ENCODE measurements at places on chromosomes 5 and 9. TPM values are rescaled to one million over a fixed set of nuclear protein-coding genes. Genes with fewer than 3 reads are reported as not detected.

The MFAP3 gene
- 24.6 TPM for total RNA-seq

DNA sequence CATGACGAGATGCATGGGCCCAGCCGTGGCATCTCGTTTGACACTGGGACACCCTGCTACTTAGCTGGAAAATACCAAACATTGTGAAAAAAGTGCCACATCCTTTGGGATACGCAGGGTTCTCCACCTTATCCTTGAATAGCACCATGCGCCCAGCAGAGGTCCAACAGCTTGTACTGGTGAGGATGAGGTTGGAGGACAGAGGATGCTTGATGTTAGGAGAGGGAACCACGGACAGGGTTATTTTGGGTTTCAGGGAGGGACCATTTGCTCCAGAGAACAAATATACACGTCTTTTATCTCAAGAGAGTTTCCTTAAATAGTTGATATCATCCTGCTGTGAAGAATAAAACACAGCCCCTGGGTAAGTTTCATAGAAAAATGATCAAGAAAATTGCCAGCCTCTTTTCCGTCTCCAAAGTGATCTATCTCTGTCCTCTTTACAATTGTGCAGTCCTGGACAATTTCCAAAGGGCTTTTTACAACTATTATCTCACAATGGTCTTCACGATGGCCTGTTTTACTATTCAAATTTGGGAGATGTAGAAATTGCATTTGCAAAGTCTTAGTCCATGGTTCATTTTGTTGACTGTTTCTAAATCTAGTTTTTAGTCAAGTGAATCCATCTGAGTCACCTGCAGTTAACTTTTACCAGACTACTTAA, 19.9 kb upstream of the FRRS1L start:
- no peak for DNase-seq
- H3K4me3 ChIP-seq, result no peak overlapping the region
- no peak overlapping the region for H3K27ac ChIP-seq
- H3K36me3 ChIP-seq, result no peaks in the 10 kb centered on the region

GRCh38 chr5:40429258-40430100, 250.2 kb upstream of the PTGER4 start:
- peaks cover 9% of the 10 kb centered on the region for H3K36me3 ChIP-seq
- no peak overlapping the region for H3K4me3 ChIP-seq
- peaks cover 33% of the 10 kb centered on the region for H3K4me1 ChIP-seq
- no peak overlapping the region for H3K27ac ChIP-seq

DNA sequence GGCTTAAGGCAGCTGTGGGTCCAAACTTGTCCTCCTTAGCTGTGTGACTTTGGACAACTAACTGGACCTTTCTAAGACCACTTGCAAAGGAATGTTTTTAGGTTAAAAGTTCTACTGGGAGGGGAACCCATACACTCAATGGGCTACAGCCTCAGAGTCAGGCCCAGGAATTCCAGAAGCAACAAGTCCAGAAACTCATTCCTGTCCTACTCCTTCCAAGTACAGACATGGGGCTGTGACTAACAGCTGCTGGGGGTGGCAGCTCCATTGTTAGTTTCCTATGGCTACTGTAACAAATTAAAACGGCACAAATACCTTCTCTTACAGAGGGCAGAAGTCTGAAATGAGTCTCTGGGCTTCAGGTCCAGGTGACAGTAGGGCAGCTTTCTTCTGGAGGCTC, 12.4 kb upstream of the AKNA start:
- no peak overlapping the region for H3K27ac ChIP-seq
- H3K27me3 ChIP-seq, result peaks cover 5% of the 10 kb centered on the region
- peaks cover 13% of the 10 kb centered on the region for H3K4me1 ChIP-seq
- no peak overlapping the region for H3K4me3 ChIP-seq

DNA sequence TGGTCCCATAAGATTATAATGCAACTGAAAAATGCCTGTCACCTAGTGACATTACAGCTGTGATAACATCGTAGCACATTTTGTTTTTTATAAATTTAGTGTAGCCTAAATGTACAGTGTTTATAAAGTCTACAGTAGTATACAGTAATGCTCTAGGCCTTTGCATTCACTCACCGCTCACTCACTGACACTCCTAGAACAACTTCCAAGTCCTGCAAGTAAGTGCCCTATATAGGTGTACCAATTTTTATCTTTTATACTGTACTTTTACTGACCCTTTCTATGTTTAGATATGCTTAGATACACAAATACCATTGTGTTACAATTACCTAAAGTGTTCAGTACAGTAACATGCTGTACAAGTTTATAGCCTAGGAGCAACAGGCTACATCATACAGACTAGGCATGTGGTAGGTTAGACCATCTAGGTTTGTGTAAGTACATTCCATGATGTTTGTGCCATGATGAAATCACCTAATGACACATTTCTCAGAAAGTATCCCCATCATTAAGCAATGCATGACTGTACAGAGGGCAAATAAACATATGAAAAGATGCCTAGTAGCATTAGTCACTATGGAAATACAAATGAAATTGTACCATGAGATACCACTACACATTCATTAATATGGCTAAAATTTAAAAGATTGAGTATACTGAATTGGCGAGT, 127.6 kb downstream of the TRPM6 start:
- H3K4me3 ChIP-seq, result no peak overlapping the region
- DNase-seq, result peak; percentile 82
- H3K36me3 ChIP-seq, result no peaks in the 10 kb centered on the region
- H3K4me1 ChIP-seq, result peaks cover 14% of the 10 kb centered on the region
- no peak overlapping the region for H3K27ac ChIP-seq
